ENCODE measurements at places on chromosomes 2 and 18.

DNA sequence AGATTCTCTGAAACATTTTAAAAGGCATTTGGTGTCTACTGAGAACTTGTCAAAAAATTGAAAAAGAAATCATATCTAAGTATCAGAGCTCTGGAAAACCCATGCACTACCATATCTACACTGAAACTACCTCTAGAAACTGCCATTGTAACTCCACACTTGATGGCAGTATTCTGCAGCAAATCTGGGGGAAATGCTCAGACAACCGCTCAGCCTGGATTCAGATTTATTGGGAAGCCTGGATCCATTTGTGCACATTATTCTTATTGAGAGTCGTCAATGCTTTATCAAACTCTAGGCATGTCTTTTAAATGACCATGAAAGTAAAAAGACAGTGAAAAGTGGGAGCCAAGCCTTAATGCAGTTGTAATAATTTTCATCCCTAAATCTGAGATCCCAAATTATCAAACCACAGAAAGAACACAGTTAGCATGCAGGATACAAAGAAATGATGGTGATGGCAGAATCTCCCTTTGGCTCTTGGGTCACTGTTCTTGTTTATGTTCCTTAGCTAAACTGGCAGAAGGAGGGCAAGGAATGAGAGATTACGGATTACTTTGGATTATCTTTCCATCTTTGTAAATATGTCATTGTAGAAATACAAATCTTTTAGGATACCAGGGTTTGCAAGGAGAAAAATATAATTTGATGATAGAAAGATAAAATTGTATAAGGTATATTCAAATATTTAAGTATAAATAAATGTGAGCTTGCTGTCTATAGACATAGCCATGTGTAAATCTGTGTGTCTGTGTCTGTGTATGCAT is 512.1 kb upstream of the SYT4 start:
- no peaks in the 10 kb centered on the region for H3K36me3 ChIP-seq
- H3K4me3 ChIP-seq = no peak overlapping the region
- H3K27me3 ChIP-seq = no peaks in the 10 kb centered on the region

GRCh38 chr2:113213061-113213930 is 39.5 kb downstream of the PSD4 start:
- H3K27ac ChIP-seq = peak overlapping the region; percentile 63
- no peak overlapping the region for H3K4me3 ChIP-seq

GRCh38 chr18:73646772-73647171 is 500.9 kb downstream of the FBXO15 start:
- H3K27ac ChIP-seq = no peak overlapping the region
- H3K27me3 ChIP-seq = no peaks in the 10 kb centered on the region
- no peak for DNase-seq
- no peaks in the 10 kb centered on the region for H3K36me3 ChIP-seq
- peaks cover 12% of the 10 kb centered on the region for H3K4me1 ChIP-seq

- H3K36me3 ChIP-seq = no peaks in the 10 kb centered on the region
- no peak overlapping the region for H3K27ac ChIP-seq
- H3K27me3 ChIP-seq = peaks cover 9% of the 10 kb centered on the region
Measured at GRCh38 chr2:85119900-85120299, 13.3 kb upstream of the TCF7L1 start.

DNA sequence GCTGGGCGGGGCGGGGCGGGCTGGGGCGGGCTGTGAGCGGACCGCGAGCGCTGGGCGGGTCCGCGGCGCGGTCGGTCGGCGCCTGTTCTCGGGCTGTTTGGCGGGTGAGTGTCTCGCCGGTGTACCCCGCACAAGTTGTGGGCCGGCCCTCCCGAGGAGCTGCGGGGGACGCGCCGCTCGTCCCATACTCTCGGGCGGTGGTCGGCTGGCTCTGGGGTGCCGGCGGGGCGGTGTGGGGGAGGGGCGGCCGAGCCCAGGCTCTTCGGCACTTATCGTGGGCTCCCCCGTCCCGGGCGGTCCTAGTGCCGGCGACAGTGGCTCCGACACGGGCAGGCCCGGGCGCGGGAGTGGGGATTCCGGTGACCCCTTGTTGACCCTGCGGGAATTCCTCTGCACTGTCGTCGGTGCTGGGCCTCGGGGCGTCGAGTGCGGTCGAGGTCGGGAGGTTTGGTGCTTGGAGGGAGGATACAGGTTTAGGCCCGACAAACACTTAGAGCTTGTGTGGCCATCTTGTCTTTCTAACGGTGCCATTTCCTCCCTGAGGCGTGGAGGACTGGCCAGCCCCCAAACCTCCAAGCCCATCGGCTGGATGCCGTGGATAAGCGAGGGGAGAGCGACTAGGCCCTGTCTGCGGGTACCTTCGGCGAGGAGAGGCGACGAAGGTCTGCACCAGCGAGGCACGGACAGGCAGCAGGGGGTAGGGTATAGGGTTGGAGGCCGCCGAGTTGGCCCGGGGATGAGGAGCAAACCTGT is at the start of gene SEPTIN2:
Gene SEPTIN2 (plus strand): TSS at position 47 of the 753 bp plus-strand sequence. CDS start 8,308 bp downstream, outside the sequence.
- peaks cover 72% of the 10 kb centered on the region for H3K36me3 ChIP-seq
- peak; percentile 72 for DNase-seq
- H3K4me1 ChIP-seq = peaks cover 53% of the 10 kb centered on the region
- H3K4me3 ChIP-seq = peak within 1 kb of the TSS; percentile 97

Data from Calu3 (cell line).